Muscle of leg (tissue), 16 donors: ENCODE measurements at places on chromosomes 7 and 10.

DNA sequence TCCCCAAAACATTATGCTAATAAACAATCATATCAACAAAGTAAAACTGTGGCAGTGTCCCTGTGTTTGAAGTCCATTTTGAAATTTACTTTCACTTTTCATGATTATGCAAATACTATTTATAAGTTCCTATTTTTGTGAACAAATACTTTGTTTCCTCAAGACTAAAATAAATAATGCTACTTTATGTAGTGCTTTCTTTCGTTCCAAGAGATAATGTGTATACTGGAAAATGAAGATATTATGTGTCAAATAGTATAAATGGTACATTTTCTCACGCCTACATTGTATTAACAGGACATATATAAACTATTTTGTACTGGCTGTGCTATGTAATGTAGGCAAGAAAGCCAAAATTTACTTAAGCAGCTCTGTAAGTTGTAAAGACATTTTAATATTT is 136.3 kb downstream of the MALRD1 start:
- no peak for DNase-seq

DNA sequence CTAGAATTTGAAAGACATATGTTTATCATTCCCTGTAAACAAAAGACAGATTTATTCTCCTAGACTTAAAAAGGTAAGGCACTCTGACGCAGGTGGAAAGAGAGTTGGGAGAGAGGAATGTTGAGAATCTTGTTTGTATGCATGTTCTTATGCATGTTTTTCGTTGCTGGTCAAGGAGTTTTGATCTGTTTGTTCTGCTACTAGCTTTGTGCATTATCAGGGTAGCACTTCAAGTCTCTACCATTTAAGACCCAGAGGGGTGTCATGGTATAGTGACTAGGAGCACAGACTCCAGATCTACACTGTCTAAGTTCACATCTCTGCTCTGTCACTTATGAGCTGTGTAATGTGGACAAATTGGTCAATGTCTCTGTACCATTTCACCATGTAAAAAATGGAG is 200.2 kb upstream of the FZD1 start:
- DNase-seq, result no peak

GRCh38 chr7:2723138-2723850 is 35.3 kb downstream of the AMZ1 start:
- DNase-seq, result no peak

- DNase-seq, result no peak
Measured at GRCh38 chr10:48684463-48684791, 246 bp upstream of the WDFY4 start.

GRCh38 chr10:17144032-17144431 is 14.4 kb upstream of the CUBN start:
- no peak for DNase-seq

DNA sequence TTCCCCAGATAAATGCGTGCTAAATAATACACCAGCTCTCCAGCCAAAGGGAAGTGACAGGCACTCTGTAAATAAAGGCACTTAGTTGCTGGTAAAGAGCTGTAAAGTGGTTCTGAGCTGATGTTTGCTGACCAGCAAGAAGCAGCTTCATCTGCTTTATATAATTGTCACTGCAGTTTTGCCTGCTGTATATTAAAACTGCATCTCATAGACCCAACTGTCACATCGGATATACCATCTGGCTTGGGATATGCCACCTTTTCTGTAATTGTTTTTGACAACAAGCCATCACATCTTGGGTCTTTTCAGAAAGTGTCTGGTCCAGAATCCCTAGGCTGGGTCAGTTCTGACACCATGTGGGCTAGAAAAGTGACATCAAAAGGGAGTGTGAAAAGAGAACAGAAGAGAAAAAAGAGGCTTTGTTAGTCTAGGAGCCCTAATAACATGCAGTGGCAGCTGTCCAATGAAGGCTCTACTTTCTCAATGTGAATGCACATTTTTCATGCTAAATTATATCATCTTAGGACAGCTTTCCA is 697.6 kb downstream of the KCNMA1 start:
- no peak for DNase-seq

- DNase-seq, result peak; percentile 3
Measured at GRCh38 chr7:129530795-129531391, 28.6 kb downstream of the SMKR1 start.
